Ovary (tissue), 10 donors: ENCODE measurements at places on chromosomes 5 and 9. TPM values are rescaled to one million over a fixed set of nuclear protein-coding genes. Genes with fewer than 3 reads are reported as not detected.

DNA sequence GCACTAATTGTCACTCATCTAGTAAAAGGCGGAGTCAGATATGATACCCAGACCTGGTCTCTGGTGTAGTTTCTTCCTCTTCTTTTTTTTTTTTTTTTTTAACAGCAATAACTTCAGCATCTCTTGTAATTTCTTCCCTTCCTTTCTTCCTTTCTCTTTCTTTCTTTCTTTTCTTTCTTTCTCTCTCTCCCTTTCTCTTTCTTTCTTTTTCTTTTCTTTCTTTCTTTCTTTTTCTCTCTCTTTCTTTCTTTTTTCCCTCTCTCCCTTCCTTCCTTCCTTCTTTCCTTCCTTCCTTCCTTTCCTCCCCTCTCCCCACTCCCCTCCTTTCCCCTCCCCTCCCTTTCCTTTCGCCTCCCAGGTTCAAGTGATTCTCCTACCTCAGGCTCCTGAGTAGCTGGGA, 25.9 kb upstream of the GNPDA1 start:
- H3K27ac ChIP-seq = no peak overlapping the region
- DNase-seq = no peak
- H3K4me3 ChIP-seq = no peak overlapping the region
- H3K36me3 ChIP-seq = no peaks in the 10 kb centered on the region
- no peaks in the 10 kb centered on the region for H3K4me1 ChIP-seq
- H3K27me3 ChIP-seq = no peaks in the 10 kb centered on the region

Gene UBE2QL1
- total RNA-seq = 1.3 TPM

DNA sequence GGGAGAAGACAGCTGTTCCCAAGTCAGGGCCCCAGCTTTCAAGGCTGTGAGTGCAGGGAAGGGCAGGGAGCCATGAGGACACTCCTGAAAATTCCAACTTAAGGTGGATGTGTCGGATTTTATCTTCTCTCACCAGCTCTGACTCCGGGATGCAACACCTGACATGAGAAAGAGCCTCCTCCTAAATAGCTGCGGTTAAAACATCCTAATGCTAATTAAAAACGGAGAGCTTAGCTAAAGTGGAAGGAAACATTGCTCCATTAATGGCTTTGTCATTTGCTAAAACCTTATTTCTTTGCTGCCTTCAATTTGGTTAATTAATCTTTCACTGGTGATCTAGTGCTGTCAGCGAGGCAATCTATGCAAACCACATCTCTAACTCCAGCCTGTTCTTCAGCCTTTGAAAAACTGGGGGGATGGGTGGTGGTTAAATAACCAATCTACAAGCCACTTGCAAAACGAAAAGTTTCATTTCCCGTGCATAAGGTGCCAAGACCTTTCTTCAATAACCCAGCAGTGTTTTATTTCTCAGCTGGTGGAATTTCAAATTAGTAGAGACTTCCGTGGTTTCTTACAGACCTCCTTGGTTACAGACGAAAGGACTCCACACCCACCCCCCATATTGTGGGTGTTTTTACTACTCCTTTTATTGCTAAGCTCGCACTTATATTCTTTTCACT, 379.6 kb downstream of the MLLT3 start:
- no peaks in the 10 kb centered on the region for H3K4me1 ChIP-seq
- no peaks in the 10 kb centered on the region for H3K36me3 ChIP-seq
- no peak overlapping the region for H3K4me3 ChIP-seq
- no peaks in the 10 kb centered on the region for H3K27me3 ChIP-seq
- DNase-seq = no peak

DNA sequence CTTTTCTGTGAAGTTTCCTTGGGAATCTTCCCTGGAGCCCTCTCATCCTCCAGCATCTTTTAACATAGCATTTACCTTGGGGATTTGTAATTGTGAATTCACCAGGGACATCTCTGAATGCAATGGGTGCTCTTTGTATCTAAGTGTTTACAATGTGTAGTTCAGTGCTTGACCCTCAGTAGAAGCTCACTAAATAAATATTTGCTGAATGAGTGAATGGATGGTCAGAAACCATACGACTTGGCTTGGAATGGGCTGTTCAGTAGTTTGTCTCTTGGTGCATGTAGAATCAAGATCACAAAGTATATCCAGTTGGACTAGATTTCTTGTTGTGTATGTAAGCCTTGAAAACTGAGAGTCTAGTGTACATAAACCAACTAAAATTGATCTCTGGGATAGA, 81.8 kb upstream of the MEF2C start:
- H3K4me3 ChIP-seq = no peak overlapping the region
- H3K27ac ChIP-seq = no peak overlapping the region
- H3K4me1 ChIP-seq = no peaks in the 10 kb centered on the region
- H3K36me3 ChIP-seq = no peaks in the 10 kb centered on the region

- DNase-seq = no peak
- H3K4me3 ChIP-seq = no peak overlapping the region
- no peaks in the 10 kb centered on the region for H3K36me3 ChIP-seq
- peaks cover 40% of the 10 kb centered on the region for H3K4me1 ChIP-seq
- H3K27me3 ChIP-seq = no peaks in the 10 kb centered on the region
Measured at GRCh38 chr9:127960410-127961154, 20.2 kb downstream of the EEIG1 start.

GRCh38 chr9:9945966-9946365, 666.8 kb downstream of the PTPRD start:
- no peak overlapping the region for H3K4me3 ChIP-seq
- no peaks in the 10 kb centered on the region for H3K36me3 ChIP-seq
- H3K27ac ChIP-seq = no peak overlapping the region
- no peaks in the 10 kb centered on the region for H3K4me1 ChIP-seq

DNA sequence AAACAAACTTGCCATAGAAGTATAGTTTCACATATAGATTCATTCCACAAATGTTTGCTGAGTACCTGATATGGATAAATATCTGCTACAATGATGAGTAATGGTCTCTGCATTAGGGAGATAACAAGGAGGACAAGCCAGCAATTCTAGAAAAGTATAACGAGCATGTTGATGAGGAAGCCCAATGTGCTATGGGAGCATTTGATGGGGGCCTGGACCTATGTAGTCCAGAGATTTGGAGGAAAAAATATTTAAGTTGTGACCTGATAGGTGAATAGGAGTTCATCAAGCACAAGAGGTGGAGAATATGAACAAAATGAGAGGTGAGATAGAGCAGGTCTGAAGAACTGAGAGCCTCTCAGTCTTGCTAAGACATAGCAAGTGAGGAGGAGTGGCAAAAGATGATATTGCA, 14.4 kb upstream of the TMEM245 start:
- DNase-seq = no peak
- H3K4me1 ChIP-seq = no peaks in the 10 kb centered on the region
- H3K36me3 ChIP-seq = no peaks in the 10 kb centered on the region
- no peaks in the 10 kb centered on the region for H3K27me3 ChIP-seq
- no peak overlapping the region for H3K4me3 ChIP-seq
- no peak overlapping the region for H3K27ac ChIP-seq

DNA sequence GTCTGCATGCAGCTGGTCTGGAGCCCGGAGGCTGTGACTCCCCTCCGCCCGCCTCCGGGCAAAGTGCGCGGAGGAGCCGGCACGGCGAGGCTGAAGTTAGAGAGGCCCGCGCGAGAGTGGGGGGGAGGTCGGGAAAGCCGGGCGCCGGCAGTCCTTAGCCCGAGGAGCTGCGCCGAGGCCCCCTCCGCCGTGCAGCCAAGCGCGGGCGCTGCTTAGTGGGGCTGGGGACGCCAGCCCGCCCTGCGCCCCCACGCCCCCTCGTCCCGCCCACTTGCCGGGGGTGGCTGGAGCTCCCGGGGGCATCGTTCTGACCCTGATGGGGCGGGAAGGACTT, 403 bp downstream of the NINJ1 start:
- DNase-seq = peak; percentile 88
- no peaks in the 10 kb centered on the region for H3K27me3 ChIP-seq
- H3K36me3 ChIP-seq = no peaks in the 10 kb centered on the region
- peaks cover 31% of the 10 kb centered on the region for H3K4me1 ChIP-seq

Gene CANX
- 573 TPM for total RNA-seq

Gene RLN2
- not detected for total RNA-seq
